Fibroblast of skin of right biceps (primary cell): ENCODE measurements at places on chromosomes 12 and 14.

GRCh38 chr14:99597911-99598600, 6.0 kb downstream of the CCDC85C start:
- no peak for DNase-seq

DNA sequence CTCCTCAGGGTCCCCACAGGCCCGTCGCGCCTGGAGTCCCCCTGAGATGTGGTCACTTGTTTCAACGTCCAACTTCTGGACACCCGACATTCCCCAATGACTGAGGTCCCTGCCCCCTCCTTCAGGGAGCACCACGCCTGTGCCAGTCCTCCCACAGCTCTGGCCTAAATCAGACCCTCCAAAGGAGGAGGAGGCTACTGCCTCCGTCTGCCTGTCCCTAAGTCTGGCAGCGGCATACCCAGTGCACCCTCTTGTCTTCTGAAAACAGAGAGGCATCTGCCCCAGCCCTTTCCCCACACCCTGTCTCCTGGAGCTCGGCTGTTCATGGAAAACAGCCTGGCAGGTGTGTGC, 46.2 kb downstream of the TESC start:
- no peak for DNase-seq

- no peak for DNase-seq
Observed at GRCh38 chr14:69712599-69713088, 54.3 kb upstream of the SRSF5 start.

DNA sequence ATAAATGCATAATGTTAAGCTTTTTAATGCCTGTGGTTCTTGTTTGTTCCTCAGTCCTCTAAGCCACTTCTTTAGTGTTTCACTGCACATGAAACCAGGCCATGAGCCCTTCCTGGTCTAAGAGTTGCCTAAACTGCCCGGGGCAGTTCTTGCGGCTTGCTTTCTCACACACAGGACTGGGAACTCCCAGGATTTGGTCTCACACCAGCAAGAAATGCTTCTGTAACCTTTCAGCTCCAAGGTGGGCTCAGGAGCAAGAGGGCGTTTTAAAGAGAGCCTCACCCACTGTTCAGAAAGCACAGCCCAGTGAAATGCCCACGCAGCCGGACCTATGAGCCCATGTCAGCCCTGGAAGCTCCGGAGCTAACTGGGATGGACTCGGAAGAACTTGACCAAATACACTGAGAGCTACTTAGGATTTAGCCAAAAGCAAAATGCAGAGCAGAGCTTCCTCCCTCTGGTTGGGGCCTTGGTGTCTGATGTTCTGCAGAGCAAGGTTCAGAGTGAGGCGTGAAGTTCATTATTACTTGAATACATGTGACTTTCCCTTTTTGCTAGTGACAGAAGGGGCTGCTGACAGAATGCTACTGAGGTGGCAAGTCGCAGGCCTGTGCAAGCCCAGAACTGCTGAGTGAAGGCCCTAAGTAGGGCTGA, 23.4 kb downstream of the SLC25A29 start:
- DNase-seq: no peak

DNA sequence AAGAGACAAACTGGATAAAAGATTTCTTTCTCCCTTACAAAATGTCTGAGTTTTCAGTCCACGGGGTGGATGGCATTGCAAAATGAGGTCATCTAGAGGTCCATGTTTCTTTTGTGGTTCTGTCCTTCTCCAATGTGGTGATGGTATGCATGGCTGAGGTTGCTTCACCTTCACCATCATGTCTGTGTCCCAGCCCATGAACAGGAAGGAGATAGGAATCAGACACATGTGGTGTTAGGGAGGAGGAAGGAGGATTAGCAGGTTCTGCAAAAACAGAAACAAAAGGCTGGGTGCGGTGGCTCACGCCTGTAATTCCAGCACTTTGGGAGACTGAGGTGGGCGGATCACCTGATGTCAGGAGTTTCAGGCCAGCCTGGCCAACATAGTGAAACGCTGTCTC, 11.0 kb upstream of the AEBP2 start:
- DNase-seq: peak; percentile 30

GRCh38 chr14:38589747-38590350, 334.0 kb upstream of the CLEC14A start:
- no peak for DNase-seq

DNA sequence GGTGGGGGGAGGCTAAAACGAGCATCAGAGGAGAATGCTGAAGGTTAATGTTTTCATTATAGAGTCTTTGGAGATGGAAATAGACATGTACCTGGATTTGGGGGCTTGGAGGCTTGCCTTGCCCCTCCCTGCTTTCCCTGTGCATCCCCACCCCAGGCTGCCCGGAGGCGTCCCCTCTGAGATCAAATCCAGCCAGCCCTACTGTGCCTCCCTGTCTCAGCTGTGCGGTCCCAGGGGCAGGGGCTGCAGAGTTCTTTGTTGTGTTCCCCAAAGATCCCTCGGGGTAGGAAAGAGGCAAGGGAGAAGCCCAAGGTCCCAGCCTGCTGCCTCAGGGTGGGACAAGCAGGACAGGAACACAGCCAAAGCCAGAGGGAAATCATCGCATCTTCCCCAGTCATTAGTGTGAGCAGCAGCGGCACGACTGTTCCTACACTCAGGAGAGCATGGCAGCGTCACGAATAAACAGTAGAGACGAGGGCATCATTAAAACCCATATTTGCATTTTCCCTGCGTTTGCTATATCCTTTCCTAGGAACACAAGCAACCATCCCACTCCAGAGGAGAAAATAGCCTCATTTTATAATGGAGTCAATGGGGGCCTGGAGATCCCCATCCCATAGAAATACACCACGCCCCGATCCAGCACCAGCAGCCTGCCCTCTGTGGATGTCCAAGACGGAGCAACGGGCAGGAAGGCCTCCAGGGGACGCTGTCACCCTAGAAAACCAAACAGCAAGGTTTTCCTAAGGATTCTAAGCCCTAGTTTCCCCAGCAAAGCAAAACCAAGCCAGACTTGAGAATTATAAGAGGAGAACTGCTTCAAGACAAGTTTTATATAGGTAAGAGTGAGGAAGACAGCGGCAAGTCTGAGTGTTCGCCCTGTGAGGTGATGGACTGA, 32.4 kb downstream of the ANO2 start:
- DNase-seq: no peak

- DNase-seq: no peak
Observed at GRCh38 chr12:127143020-127143419, 1124.0 kb upstream of the TMEM132C start.

DNA sequence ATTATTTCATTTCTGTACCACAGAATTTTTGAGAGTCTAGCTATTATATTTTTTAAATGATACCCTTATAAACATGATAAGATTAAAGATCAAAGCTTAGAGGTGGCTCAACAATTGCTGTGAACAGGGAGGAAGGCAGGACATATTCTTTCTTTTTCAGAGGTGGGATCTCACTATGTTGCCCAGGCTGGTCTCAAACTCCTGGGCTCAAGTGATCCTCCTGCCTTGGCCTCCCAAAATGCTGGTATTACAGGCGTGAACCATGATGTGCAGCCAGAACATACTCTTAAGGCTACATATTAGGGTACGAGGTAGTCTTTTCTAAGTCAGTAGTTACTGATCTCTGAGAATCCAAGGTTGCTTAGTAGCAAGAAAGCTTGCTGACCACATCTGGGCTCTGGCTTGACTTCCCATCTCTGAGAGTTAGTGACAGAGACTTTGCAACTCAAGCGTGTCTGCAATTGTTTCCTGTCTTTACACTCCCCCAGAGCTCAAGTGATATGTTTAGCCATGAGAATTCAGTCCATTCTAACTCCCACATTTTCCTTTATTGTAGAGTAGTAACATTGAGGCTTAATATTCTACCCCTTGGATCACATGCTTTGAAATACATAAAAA, 8.6 kb downstream of the RAB5B start:
- DNase-seq: no peak

GRCh38 chr12:50734409-50735263, 29.3 kb upstream of the ATF1 start:
- peak; percentile 47 for DNase-seq

GRCh38 chr12:30416631-30417030, 279.0 kb downstream of the IPO8 start:
- DNase-seq: no peak

DNA sequence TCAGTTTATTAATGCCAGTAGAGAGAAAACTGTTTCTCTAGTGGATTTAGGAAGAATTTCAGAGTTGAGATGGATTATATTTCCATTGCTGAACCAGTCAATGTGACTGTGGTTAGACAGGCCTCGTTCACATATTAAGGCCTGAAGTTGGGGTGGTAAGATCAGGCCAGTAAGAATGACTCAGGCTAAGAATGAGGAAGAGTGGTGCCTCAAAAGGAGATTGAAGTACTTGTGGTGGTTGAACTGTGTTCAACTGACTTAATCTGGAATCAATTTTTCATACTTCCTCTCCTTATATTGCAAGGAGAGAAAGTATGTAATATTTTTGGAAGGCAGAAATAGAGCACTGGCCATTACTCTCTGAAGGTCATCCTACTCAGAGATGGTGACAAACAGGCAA, 37.8 kb upstream of the ATF7IP start:
- DNase-seq: peak; percentile 34

- DNase-seq: no peak
Observed at GRCh38 chr14:61368114-61368710, 46.8 kb downstream of the PRKCH start.

- DNase-seq: no peak
Observed at GRCh38 chr12:42584651-42585111, 4.9 kb downstream of the PRICKLE1 start.

DNA sequence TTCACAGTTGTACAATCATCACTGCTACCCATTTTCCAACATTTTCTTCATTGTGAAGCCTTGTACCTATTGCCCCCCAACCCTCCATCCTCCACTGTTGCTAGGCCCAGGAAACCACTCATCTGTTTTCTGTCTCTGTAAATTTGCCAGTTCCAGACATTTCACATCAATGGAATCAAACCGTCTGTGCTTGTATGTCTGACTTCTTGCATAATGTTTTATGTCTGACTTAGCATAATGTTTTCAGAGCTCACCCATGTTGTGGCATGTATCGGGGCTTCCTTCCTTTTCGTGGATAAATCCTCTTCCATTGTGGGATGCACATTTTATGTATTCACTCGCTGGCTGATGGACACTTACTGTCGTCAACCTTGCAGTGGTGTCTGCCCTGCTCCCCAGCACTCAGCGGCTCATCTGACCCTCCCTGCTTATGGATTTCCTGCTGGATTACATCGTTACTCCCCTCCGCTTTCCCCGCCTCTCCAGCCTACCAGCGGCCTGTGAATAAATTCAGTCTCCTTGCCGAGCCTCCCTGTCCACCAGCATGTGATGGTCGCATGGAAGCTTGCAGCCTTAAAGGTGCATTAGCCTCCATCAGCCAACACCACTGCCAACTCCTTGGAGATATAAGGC, 727.6 kb upstream of the TMEM132C start:
- no peak for DNase-seq

- no peak for DNase-seq
Observed at GRCh38 chr12:65925626-65926025, 101.3 kb downstream of the HMGA2 start.

DNA sequence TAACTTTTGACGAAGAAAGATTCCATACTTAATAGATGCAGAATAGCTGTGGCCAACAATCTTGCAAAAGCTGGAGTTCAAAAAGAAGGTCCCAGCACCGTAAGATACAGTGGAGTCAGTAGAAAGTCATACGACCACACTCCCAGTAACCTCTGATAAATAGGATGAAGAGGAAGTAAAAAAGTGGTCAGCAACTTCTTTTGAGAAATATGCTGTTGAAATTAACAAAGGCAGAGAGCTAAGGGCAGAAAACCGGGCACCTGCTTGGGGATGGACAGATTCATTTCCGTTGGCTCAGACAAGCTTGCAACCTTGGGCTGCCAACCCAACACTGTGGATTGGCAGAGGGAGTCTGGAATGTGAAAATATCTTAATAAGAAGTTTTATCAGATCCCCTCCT, 40.0 kb downstream of the BTG1 start:
- DNase-seq: no peak

DNA sequence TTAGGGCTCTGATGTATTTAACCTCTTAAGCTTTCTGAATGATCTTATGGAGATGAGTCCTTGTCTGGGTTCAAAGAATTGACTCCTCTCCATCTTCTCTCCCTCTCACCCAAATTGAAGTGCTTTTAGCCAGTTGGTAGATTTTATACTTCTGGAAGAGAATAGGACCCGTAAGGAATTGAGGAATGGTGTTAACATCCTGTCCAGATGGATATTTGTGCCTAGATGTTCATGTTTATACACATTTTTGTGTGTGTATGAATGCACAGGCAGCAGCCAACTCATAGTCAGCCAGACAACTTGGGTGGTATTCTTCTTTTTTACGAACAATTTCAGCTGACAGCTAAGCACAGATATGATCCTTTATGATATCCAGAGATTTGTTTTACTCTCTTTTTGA, 449.6 kb upstream of the RGS6 start:
- DNase-seq: peak; percentile 78

- DNase-seq: no peak
Observed at GRCh38 chr12:112597986-112598385, 179.2 kb downstream of the PTPN11 start.

- DNase-seq: no peak
Observed at GRCh38 chr12:122174155-122174845, at the start of gene IL31. IL31 (minus strand) TSS chr12:122174221; CDS start chr12:122174172, 49 bp downstream.

DNA sequence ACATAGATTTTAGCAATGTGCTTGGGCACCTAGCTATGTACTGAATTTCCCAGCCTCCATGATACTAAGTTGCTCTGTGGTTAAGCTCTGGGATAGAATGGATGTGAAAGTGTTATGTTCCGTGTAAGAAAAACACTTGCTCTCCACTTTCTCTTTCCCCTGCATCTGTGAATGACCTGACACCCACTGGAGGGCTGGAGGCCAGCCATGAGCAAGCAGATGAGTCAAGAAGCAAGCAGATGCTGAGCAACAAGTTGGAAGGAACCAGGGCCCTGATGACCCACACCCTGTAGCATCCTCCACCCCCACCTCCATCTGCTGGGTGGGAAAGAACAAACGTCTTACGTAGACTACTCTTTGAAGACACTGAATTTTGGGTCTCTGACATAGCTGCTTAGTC, 56.6 kb downstream of the EID3 start:
- DNase-seq: peak; percentile 39

- DNase-seq: peak; percentile 69
Observed at GRCh38 chr12:123436017-123436964, at the start of gene RILPL2. RILPL2 (minus strand) TSS chr12:123436684; CDS start chr12:123436420, 264 bp downstream.

- DNase-seq: peak; percentile 2
Observed at GRCh38 chr14:91723501-91723900, 8.4 kb downstream of the CATSPERB start.

DNA sequence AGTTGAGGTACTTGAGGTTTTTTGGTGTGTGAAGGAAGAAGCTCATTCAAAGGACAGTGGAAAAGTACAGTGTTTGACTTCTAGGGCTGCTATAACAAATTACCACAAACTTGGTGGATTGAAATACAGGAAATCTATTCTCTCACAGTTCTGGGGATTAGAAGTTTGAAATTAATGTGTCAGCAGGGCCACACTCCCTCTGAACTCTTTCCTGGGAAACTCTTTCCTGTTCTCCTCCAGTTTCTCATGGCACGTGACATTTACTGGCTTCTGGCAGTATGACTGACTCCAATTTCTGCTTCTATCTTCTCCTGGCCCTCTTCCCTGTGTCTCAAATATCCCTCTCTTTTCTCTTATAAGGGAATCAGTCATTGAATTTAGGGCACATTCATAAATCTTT, 160.2 kb downstream of the CCDC91 start:
- DNase-seq: no peak

GRCh38 chr12:20390846-20391245, 22.5 kb downstream of the PDE3A start:
- no peak for DNase-seq
